ENCODE measurements at places on chromosomes 11 and 22.

DNA sequence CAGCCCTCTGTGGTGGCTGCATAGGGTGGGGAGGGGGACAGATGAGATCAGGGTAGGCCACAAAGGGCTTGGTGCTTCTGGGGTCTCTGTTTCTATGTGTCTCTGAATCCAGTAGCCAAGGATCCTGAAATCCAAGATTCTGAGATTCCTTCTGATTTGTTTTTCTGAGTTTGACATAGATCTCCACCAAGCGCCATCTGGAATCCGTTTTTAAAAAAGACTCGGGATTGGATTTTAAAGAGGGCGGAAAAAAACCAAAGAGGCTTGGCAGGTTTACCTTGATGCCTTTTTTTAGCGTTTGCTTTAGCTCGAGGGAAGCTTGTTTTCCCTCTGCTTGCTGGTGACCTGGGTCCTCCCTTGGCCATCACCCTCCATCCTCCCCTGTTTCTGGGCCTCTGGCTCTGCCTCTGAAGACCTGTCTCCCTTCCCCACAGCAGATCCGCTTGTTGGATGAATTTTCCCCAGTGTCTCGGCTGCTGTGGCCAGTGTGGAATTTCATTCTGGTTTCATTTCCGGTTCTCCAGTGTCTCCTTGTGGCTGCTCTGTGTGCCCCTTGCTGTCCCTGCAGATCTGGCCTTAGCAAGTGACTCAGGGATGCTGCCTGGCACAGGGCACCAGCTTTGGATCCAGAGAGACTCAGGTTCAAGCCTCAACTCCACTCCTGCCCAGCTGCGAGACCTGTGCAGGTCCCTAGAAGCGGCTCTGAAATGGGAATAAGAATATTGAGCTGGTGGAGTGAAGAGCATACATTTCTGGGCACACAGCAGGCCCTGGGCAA is 15.1 kb downstream of the SYNGR1 start:
- no peak for DNase-seq

GRCh38 chr11:115893461-115894099 is 389.4 kb upstream of the CADM1 start:
- DNase-seq = no peak

- DNase-seq = no peak
These were observed 26.2 kb downstream of the SBF2 start for GRCh38 chr11:10267821-10268220.

GRCh38 chr11:14059491-14059890 is 97.0 kb downstream of the SPON1 start:
- no peak for DNase-seq

DNA sequence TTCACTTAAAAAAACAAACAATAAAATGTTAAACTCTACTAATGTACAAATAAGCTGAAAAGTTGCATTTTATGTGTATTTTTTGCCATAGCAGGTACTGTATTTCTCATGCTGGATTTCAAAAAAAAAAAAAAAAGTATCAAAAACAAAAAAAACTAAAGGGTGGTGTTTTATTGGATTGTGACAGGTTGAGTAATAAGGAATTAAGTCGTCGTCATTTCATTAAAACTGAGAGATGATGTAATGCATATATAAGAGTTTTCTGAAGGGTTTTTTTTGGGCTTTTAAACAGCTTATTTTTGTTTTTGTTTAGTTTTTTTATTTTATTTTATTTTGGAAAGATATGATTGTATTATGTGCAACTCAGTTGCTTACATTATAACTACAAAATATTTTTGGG is 10.9 kb upstream of the ADSL start:
- DNase-seq = no peak

DNA sequence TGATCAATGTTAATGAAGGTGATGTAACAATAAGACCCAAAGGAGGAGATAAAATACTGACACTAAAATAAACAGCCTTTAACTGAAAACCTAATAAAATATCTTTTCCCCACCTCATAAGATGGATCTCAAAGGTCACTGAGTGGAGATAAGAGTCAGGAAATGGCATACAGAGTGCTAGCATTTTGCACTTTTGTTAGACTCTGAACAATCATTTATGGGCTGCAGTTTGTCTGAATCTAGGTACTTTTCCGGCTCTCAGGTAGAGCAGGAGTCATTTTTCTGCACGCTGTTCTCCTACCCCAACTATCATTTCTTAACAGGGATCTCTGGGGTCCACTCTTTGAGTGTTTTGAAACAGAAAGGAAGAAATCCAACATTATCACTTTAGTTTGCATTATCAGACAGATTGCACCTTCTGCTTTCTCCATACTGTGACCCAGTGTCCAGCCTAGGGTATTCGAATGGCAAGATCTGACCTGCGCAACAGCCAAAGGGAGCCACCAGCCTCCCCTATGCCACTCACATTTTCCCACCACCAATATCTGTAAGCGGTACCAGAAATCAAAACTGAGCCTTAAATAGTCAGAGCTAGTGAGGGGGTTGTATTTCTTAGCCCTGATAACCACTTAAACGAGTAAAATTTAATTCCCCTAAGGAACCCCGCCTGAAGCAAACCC is 863 bp downstream of the SIAE start:
- no peak for DNase-seq

GRCh38 chr11:34027516-34028408 is 23.8 kb upstream of the CAPRIN1 start:
- no peak for DNase-seq

DNA sequence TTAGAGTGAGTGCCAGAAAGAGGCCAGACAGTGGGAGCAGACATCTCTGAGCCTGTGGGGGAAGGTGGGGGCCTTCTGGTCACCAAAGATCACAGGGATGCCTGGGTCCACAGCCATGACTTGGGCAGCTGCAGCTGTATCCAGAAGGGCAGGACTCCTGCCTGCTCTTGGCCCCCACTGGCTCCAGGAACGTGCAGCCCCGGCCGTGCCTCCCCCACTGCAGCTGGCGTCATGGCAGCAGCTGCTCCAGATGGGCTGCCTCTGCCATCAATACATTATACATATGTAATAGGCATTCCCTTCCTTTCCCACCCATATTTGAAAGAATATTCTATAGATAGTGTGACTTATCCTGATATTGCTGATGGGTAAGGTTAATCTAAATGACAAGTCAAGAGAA is 195.5 kb upstream of the SNX19 start:
- no peak for DNase-seq

- no peak for DNase-seq
These were observed 311.8 kb downstream of the SBF2 start for GRCh38 chr11:9982127-9982795.

- DNase-seq = no peak
These were observed 303.6 kb downstream of the OPCML start for GRCh38 chr11:133228471-133229329.

- DNase-seq = peak; percentile 19
These were observed 251.9 kb downstream of the ST3GAL4 start for GRCh38 chr11:126607374-126607773.

DNA sequence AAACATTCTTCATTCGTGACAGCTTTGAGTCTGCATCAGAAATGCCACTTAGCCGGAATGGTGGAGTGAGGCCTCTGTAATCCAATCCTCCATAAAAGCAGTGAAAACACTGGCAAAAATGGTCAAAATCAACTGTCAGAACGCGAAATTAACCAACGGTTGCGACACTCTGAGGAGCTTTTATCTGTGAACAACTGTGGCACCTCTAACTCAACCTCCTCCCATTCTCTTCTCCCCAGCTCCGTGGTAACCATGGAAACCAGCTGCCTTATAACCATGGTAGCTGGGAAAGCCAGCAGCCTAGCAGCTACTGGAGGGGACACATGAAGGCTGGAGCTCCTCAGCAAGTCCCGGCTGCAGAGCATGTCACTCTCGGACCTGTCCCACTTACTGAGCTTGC is 20.3 kb downstream of the AP2A2 start:
- DNase-seq = no peak

DNA sequence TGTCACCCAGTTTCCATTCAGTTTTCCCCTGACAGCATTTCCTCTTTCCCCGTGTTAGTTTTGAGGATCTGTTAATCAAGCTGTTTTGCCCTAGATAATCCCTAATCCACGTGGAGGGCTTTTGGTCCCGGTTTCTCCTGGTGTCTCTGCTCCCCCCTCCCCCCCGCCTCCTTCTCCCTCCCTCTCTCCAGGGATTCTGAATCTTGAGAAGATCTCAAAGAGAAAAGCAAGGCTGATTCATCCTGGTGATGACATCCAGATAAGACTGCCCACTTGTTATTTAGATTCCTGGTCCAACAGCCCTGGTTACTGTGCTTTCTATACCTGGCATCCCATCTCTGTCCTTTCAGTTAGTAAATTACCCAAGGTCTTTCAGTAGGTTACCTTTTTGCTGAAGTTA is 59.4 kb downstream of the KCNA4 start:
- DNase-seq = no peak

DNA sequence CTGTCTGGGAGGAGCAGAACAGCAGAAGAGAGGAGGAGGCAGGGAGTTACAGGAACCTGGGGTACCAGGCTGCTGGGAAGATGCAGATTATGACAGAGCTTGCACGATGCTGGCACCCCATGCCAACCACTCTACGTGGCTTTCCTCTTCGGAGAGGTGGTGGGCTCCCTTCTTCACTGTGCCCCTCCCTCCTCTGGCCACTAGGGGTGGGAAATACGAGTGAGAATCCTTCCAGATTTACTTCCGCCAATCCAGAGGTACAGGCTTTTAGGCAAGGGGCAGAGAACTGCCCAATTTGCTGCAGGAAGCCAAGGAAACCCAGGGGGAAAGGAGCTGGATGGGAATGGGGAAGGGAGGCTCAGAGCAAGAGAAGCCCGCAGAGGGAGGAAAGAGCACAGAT is 12.3 kb downstream of the HYOU1 start:
- no peak for DNase-seq

- DNase-seq = no peak
These were observed 294.4 kb downstream of the MN1 start for GRCh38 chr22:27507111-27507611.

GRCh38 chr11:87013912-87014825 is 23.6 kb upstream of the TMEM135 start:
- DNase-seq = no peak

GRCh38 chr11:134072844-134073243 is 4.0 kb downstream of the JAM3 start:
- no peak for DNase-seq

DNA sequence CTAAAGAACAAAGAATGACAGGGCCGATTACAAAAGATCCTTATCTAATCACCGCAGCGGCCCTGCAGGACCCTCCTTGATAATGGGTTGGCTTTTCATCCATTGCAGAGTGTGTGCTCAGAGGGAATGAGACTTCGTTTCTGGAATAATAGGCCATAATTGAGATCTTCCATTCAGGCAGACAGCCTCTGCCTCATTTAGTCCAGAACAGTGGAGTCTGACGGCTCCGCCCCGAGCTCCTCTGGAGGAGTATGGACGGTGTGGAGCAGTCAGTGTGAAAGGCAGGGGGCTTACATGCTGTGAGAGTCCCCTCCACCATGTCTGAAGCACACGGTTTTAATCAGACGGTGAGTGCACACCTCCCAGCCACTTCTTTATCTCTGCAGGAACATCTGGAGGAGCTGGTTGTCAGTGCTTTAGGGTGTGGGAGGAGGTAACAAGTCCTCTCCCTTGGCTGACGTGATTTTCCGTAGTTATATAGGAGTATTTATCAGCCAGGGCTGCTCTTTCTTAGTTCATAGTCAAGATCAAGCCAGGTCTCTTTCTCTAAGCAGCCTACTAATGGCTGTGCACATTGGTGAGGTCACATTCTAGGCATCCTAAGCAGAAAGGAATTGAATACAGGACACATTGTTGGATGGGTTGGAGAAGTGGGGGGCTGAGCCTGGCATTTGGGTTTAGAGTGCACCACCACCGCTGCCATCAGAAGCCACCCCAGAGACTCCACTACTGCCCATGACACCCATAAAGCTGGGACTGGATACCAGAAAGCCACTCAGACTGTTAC is 1477.9 kb downstream of the TBC1D22A start:
- no peak for DNase-seq

DNA sequence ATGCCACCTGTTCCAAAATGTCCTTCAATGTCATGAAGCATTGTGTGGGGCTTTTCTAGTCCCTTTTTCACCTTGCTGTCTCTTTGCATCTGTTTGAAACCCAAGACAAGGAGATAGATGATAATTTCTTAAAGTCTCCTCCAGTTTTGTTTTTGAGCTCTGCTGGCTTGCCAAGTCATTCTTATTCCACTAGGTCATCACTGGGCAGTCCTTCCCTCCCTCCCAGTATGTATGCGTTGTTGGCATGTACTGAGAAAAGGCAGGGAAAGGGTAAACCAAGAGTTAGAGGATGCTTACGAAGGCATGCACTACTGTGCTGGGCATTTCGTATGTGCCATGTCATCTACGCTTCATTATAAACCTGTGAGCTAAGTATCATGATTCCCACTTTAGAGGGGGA is 78.6 kb downstream of the PARVA start:
- DNase-seq = no peak

DNA sequence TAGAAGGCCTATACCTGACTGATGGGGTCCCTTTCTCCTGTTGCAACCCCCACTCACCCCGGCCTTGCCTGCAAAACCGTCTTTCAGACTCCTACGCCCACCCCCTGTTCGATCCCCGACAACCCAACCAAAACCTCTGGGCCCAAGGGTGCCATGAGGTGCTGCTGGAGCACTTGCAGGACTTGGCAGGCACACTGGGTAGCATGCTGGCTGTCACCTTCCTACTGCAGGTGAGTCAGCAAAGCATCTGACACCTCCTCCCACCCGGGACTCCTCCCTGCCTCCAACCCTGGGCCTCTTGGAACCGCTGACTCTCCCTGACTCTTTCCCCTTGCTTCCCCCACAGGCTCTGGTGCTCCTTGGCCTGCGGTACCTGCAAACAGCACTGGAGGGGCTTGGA is 1.2 kb downstream of the ROM1 start:
- DNase-seq = peak; percentile 59

DNA sequence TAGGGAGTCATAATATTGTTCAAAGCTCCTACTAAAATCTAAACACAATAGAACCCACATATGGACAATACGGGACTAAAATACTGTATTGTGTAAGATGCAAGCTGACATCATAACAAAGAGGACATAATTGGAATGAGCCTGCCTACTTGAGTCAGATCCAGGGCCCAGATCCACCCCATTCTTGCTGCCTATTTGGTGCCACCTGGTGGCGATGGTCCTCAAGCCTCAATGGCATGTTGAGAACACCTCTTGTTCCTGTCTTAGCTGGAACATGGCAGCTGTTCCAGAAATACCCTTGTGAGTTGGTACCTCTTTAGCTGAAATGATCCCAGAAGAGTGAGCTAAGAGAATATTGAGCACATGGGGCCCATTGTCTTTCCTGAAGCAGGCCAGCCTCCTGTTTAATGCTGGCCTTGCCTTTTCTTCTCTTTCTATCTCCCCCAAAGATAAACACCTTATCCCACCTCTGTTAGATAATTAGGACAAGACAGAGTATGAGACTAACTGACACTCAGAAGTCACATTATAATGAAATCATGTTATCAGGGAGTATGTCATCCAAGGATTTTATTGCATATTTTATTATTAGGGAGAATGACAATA is 680.9 kb upstream of the ANO5 start:
- DNase-seq = peak; percentile 39

GRCh38 chr22:27705408-27706080 is 96.0 kb downstream of the MN1 start:
- no peak for DNase-seq

GRCh38 chr22:19497245-19497644 is 17.5 kb downstream of the CDC45 start:
- no peak for DNase-seq

- DNase-seq = no peak
These were observed 46.8 kb downstream of the APIP start for GRCh38 chr11:34869425-34869824.
